ENCODE measurements at places on chromosomes 16 and 17. TPM values are rescaled to one million over a fixed set of nuclear protein-coding genes. Genes with fewer than 3 reads are reported as not detected.

Gene MYH2
- polyA plus RNA-seq: not detected

Gene VTN
- not detected for polyA plus RNA-seq

Gene PERCC1
- polyA plus RNA-seq: not detected

Gene LRRC75A
- polyA plus RNA-seq: 0.81 TPM

Gene KCNG4
- polyA plus RNA-seq: not detected

Gene THRA
- 3.8 TPM for polyA plus RNA-seq

Gene GPR179
- polyA plus RNA-seq: not detected

- H3K36me3 ChIP-seq: no peaks in the 10 kb centered on the region
- H3K27me3 ChIP-seq: no peaks in the 10 kb centered on the region
- peak overlapping the region; percentile 94 for H3K4me3 ChIP-seq
- DNase-seq: peak; percentile 53
Measured at GRCh38 chr16:17529982-17530760, 59.4 kb upstream of the XYLT1 start.

DNA sequence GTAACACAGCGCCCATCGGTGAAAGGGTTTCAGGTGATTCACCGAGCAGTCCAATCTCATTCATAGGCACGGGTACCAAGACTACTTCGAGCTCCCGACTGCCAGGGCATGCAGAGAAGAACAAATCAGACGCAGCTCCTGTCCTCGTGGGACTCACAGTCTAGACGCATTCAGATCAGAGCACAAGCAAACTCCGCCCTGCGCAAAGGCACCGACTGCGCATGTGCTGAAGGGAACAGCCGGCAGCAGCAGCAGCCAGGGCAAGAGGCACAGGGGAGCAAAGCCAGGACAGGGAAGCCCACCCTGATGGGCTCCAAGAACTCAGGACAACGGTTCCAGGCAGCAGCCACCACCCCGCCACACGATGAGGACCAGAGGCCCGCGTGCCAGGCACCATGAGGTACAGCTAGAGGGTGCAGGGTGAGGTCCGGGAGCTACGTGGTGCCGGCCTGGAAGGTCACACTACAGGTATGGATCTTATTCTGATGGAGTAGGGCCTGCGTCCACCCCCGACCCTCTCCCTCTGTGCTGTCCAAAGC, 315.7 kb downstream of the FOXL1 start:
- no peak overlapping the region for H3K27ac ChIP-seq
- H3K27me3 ChIP-seq: peaks cover 11% of the 10 kb centered on the region
- no peaks in the 10 kb centered on the region for H3K36me3 ChIP-seq
- no peak for DNase-seq

DNA sequence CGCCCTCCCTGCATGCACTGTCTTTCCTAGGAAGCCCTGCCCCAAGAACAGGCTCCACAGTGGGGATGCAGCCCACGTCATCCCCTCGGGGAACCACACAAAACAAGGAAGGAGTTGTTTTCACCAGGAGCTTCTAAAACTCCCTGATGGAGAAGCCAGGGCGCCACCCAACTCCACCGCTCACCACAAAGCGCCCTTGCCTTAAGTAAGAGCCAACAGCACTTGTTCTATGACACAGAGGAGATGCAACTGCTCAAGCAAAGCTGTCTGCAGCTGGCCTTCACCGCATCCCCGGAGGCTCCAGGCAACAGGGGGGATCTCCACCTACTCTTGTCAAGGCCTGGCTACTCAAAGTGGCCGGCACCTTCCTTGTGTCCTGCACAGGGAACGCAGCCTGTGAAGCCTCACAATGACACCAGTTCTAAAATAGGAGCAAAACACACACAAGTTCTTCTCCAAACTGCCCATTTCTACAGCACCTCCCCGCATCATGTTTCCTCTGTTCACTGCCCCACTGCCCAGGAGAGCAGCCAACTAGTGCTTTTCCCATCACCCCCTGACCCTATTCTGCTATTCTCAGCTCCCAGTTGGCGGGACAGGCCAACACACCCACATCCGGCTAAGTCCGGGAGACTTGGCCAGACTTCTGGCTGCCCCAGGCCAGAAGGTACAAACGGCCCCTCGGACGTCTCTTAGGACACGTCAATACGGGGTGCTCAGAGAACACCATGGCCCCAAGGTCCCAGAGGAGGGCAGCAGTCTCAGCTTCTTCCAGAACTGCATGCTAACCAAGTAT, 24.2 kb downstream of the MPG start:
- DNase-seq: no peak
- no peaks in the 10 kb centered on the region for H3K27me3 ChIP-seq
- no peak overlapping the region for H3K4me3 ChIP-seq
- H3K4me1 ChIP-seq: peaks cover 25% of the 10 kb centered on the region
- H3K36me3 ChIP-seq: no peaks in the 10 kb centered on the region
- no peak overlapping the region for H3K27ac ChIP-seq

DNA sequence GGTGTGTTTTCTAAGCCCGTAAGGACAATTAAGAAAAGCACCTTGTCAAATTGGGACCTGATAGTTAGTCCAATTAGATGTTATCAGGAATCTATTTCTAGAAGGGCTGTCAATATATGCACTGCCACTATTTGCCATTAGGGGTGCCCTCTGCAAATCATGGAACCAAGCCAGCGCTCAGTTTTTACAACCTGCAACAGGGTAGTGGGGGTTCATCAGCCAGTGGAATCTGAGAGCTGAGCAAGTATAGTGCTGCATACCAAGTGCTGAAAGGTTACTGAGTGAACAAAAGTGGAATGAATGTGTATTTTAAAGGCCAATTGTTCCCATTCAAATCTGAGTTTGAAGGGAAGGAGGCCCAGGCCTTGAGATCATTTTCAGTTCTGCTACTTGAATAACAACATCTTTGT, 10.4 kb downstream of the PRR11 start:
- H3K36me3 ChIP-seq: no peaks in the 10 kb centered on the region
- H3K4me3 ChIP-seq: no peak overlapping the region
- DNase-seq: peak; percentile 6
- peaks cover 7% of the 10 kb centered on the region for H3K4me1 ChIP-seq

- peaks cover 94% of the 10 kb centered on the region for H3K27me3 ChIP-seq
- peak within 1 kb of the TSS; percentile 84 for H3K4me3 ChIP-seq
- DNase-seq: peak; percentile 51
- H3K36me3 ChIP-seq: no peaks in the 10 kb centered on the region
- peaks cover 53% of the 10 kb centered on the region for H3K4me1 ChIP-seq
Measured at GRCh38 chr17:46818316-46818928, at the start of gene WNT3. Gene WNT3, minus strand, starts transcription at chr17:46818692. Its CDS starts 95 bp downstream, at chr17:46818597.

- peaks cover 11% of the 10 kb centered on the region for H3K27me3 ChIP-seq
- H3K27ac ChIP-seq: no peak overlapping the region
- no peak overlapping the region for H3K4me3 ChIP-seq
- no peak for DNase-seq
- no peaks in the 10 kb centered on the region for H3K36me3 ChIP-seq
Measured at GRCh38 chr17:8995711-8996110, 25.6 kb upstream of the NTN1 start.

DNA sequence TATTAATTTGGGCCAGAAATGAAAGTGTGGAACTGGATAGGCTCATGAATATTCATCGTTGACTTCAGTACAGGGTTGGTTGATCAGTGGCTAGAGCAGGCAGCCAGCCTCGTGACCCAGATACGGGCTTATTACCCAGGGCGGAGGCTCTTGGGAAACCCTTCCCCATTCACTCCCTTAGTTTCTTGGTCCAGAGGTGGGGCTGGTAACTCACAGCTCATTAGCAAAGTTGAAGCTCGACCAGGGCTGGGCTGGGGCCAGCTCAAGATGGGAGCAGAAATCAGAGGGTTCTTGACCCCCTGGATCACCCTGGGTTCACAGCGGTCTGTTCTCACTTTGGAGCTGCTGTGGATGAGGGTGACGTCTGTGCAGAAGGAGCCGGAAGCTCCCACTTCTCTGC, 44.6 kb upstream of the GSE1 start:
- H3K27ac ChIP-seq: peak overlapping the region; percentile 66
- no peak for DNase-seq
- H3K4me3 ChIP-seq: no peak overlapping the region
- H3K27me3 ChIP-seq: no peaks in the 10 kb centered on the region
- H3K4me1 ChIP-seq: peaks cover 91% of the 10 kb centered on the region

- peaks cover 31% of the 10 kb centered on the region for H3K27me3 ChIP-seq
- H3K4me3 ChIP-seq: no peak overlapping the region
- no peaks in the 10 kb centered on the region for H3K36me3 ChIP-seq
- no peak overlapping the region for H3K27ac ChIP-seq
- peaks cover 23% of the 10 kb centered on the region for H3K4me1 ChIP-seq
Measured at GRCh38 chr17:46826116-46826515, 7.6 kb upstream of the WNT3 start.

GRCh38 chr17:81420769-81421462, 25.7 kb downstream of the BAHCC1 start:
- H3K4me1 ChIP-seq: no peaks in the 10 kb centered on the region
- no peaks in the 10 kb centered on the region for H3K27me3 ChIP-seq
- no peaks in the 10 kb centered on the region for H3K36me3 ChIP-seq
- DNase-seq: no peak
- no peak overlapping the region for H3K27ac ChIP-seq
- no peak overlapping the region for H3K4me3 ChIP-seq

DNA sequence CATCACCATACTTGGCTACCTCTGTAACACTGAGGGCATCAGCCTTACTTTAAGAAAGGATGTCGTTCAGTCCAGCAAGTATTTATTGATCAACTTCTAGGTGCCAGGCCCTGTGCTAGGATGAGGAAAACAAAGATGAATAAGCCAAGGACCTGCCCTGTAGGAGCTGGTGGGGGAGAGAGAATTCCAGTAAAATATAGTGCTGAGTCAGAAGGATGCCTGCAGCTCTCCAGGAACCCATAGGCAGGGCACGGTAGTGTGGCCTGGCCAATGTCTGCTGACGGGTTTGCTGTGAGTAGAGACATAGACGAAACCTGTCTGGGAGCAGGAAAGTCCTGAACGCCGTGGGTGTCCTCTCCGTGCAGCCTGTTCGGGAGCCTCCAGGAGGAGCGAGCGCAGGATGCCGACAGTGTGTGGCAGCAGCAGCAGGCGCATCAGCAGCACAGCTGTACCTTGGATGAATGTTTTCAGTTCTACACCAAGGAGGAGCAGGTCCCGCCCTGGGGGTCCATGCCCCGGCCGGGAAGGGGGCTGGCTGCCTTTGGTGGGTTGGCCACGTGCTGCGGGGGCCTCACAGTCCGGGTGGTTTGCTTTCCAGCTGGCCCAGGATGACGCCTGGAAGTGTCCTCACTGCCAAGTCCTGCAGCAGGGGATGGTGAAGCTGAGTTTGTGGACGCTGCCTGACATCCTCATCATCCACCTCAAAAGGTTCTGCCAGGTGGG, 55.6 kb downstream of the USP43 start:
- H3K27ac ChIP-seq: no peak overlapping the region
- H3K27me3 ChIP-seq: no peaks in the 10 kb centered on the region
- no peak for DNase-seq

DNA sequence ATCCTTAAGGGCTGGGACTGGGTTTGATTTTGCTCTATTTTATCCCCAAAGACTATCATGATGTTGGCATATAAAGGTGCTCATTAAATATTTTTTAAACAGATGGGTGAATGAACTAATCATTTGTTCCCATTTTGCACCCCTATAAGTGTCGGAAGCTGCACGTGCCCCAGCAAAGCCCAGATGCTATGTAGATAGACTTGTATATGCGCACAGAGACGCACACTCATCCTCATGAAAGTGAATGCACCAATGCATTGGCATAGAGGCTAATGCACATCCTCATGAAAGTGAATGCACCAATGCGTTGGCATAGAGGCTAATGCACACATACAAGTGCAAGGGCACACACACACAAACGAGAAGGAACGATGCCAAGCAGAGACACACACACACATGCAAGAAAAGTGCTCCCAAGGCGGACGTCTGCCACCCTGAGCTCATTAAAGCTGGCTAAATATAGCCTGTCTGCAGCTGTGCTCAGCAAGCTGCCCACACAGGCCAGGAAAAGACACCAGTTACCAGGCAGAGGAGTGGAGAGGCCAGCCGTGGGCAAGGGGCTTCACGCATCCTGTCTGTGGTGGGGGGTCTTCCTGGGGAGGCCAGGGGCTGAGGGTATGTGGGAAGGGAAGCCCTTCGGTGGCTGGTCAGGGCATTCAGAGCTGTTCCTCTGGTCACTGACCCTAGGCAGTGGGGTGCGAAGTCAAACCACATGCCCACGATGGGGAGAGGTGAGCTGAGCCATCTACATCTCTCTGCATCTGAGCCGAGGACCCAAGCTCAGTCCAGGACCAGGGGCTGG, 52.6 kb downstream of the PIMREG start:
- peak overlapping the region; percentile 6 for H3K27ac ChIP-seq
- DNase-seq: no peak
- H3K36me3 ChIP-seq: no peaks in the 10 kb centered on the region
- no peaks in the 10 kb centered on the region for H3K27me3 ChIP-seq

GRCh38 chr16:54317101-54317611, 30.6 kb upstream of the IRX3 start:
- no peak overlapping the region for H3K27ac ChIP-seq
- no peak overlapping the region for H3K4me3 ChIP-seq
- no peaks in the 10 kb centered on the region for H3K36me3 ChIP-seq
- no peaks in the 10 kb centered on the region for H3K4me1 ChIP-seq
- no peak for DNase-seq
- peaks cover 8% of the 10 kb centered on the region for H3K27me3 ChIP-seq

DNA sequence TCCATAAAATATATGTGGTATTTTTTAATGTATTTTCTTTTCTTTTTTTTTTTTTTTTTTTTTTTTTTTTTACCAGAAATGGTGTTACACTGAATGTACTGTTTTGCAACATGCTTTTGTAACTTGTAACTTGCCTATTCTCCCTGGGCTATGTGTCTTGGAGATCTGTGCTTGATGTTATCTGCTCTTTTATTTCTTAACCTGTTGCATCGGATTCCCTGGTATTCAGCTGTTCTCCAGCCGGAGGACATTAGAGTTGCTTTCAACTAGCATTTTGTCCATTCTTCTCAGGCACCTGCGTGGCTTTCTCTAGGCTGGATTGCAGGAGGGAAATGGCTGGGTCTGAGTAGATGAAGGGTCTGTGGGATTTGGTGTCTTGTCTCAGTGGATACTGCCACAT, 47.4 kb downstream of the KATNIP start:
- peaks cover 9% of the 10 kb centered on the region for H3K4me1 ChIP-seq
- H3K36me3 ChIP-seq: no peaks in the 10 kb centered on the region
- no peak overlapping the region for H3K4me3 ChIP-seq
- DNase-seq: no peak
- H3K27me3 ChIP-seq: no peaks in the 10 kb centered on the region

- peaks cover 6% of the 10 kb centered on the region for H3K4me1 ChIP-seq
- DNase-seq: no peak
- peaks cover 5% of the 10 kb centered on the region for H3K36me3 ChIP-seq
Measured at GRCh38 chr16:20734782-20735181, 6.8 kb downstream of the THUMPD1 start.

GRCh38 chr16:62272035-62272434, 235.8 kb upstream of the CDH8 start:
- H3K27ac ChIP-seq: no peak overlapping the region
- no peaks in the 10 kb centered on the region for H3K36me3 ChIP-seq
- H3K4me3 ChIP-seq: no peak overlapping the region
- no peak for DNase-seq
- H3K4me1 ChIP-seq: no peaks in the 10 kb centered on the region

- no peaks in the 10 kb centered on the region for H3K36me3 ChIP-seq
- H3K27ac ChIP-seq: no peak overlapping the region
- no peaks in the 10 kb centered on the region for H3K27me3 ChIP-seq
Measured at GRCh38 chr16:67034487-67034886, 5.5 kb downstream of the CBFB start.

- H3K4me1 ChIP-seq: no peaks in the 10 kb centered on the region
- no peak overlapping the region for H3K27ac ChIP-seq
- DNase-seq: peak; percentile 14
- no peak overlapping the region for H3K4me3 ChIP-seq
- no peaks in the 10 kb centered on the region for H3K36me3 ChIP-seq
- no peaks in the 10 kb centered on the region for H3K27me3 ChIP-seq
Measured at GRCh38 chr17:55576237-55576995, 65.2 kb upstream of the SMIM36 start.

GRCh38 chr17:44121997-44122815, 1.2 kb downstream of the HDAC5 start:
- DNase-seq: no peak
- H3K4me3 ChIP-seq: peak overlapping the region; percentile 98
- H3K27me3 ChIP-seq: no peaks in the 10 kb centered on the region
